ENCODE measurements at places on chromosomes 4 and X.

DNA sequence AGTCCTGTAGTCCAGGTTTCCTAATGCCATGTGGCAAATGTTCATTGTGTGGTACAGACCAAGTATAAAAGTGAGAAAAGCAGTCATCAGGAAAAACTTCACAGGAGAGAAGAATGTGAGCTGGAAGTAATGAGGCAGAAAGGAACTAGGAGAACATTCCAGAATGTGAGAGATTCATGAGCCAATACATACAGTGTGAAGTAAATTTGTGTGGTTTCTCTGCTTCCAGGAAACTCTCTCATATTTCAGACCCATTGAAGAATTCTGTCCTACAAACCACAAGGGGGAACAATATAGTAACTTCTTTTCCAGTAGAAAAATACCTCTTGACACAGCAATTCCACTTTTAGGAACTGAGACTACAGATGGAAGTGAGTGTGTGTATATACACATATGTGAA, 136.5 kb downstream of the RNF150 start:
- no peak for DNase-seq

GRCh38 chr4:178356725-178357124, 914.5 kb upstream of the AGA start:
- DNase-seq = no peak

- DNase-seq = no peak
Observed at GRCh38 chr4:26321373-26322221, 783 bp downstream of the RBPJ start.

- DNase-seq = no peak
Observed at GRCh38 chr4:7422898-7423180, 11.9 kb downstream of the PSAPL1 start.

DNA sequence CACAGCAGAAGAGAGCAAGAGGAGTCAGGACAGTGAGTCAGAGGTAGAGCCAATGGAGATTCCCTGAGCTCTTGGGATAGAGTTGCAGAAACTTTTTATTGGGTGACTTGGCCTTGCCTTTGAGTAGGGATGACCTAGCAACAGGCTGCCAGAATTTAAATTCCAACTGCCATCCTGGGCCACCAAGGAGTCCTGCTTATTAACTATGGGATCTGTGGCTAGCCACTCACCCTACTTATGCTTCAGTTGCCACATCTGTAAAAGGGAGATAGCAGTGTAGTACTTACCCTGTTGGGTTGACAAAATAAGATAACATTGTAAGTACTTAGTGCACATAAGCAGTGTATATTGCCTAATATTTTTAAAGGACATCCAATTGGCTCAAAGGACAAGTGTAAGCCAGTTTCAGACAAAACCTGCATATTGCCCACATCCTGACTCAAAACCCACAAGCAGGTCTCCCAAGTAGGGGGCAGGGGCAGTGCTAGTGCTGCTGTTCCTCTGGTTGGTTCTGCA, 43.5 kb upstream of the TMEM164 start:
- no peak for DNase-seq

DNA sequence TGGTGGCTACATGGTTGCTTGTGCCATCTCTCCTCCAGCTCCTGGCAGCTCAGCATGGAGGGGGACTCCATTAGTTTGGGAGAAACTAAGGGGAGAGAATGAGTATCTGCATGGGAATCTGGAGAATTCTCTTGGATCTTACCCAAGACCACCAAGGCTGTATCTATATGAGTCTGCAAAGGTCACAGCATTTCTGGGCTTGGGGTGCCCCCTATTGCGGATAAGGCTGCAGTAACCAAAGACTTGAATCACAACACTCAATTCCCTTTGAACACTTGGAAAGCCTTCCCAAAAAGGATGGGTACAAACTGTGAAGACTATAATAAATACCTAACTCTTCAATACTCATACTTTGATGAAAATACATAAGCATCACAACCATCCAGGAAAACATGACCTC, 623.5 kb upstream of the NR3C2 start:
- no peak for DNase-seq

- no peak for DNase-seq
Observed at GRCh38 chr4:17502756-17503155, 9.1 kb downstream of the QDPR start.

- no peak for DNase-seq
Observed at GRCh38 chr4:152255437-152255836, 280.5 kb downstream of the FBXW7 start.

- no peak for DNase-seq
Observed at GRCh38 chrX:74344280-74344622, 40.3 kb downstream of the ZCCHC13 start.

GRCh38 chr4:150082241-150082640, 4.0 kb downstream of the DCLK2 start:
- no peak for DNase-seq

DNA sequence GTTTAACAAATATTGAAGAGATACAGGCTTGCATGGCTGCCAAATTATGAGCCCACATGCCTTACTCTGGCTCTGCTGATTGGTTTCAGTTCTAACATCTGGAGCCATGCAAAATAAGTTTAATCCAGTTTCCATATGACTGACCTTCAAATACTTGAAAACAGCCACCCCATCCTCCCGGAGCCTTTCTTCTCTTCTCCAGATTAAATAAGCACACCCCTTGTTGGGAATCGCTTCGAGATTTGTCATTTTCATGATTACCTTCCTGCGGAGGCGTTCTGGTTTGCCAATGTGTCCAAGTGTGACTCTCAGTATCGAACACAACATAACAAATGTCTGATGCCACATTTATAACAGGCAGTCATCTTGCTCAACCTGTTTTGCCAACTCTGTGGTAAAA, 101.6 kb upstream of the JADE1 start:
- DNase-seq = no peak

DNA sequence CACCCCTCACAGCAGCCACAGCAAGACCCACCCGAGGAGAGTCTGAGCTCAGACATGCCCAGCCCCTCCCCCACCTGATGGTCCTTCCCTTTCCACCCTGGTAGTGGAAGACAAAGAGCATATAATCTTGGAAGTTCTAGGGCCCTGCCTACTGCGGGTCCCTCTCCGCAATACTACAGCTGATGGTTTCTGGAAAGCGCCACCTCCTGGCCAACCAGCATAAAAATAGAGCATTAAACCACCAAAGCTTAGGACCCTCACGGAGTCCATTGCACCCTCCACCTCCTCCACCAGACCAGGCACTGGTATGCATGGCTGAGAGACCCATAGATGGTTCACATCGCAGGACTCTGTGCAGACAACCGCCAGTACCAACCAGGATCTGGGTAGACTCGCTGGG, 78.2 kb downstream of the SH3BGRL start:
- no peak for DNase-seq

Measured in stimulated activated CD4-positive, alpha-beta T cell treated with anti-CD3 and anti-CD28 coated beads, Interleukin-1b, Interleukin-23, amount 100 ng/mL, for 1 hour (primary cell).